ENCODE measurements at places on chromosomes 11 and 22.
A peak's percentile ranks its signal among the peaks of the same experiment; 100 is the strongest.

- no peak for DNase-seq
These were observed 17.8 kb downstream of the TSPAN4 start for GRCh38 chr11:860234-861104.

DNA sequence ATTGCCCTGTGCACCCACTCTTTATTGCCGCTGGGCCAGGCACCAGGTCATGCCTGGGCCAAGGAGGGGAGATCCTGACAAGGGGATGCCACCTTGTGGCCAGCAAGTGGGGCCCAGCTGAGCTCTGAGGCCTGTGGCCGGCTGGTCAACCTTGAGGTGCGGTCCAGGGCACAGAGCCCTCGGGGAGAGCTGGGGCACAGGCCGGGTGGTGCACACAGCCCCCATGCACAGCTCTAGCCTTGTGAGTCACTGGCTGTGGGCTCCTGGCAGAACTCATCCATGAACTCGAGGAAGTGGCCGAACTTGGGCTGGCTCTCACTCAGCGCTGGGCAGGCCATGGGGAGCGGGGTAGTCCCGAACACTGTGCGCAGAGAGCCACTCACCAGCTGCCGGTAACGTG lies 94.3 kb downstream of the RNF169 start:
- DNase-seq = no peak

- no peak for DNase-seq
These were observed 8.9 kb upstream of the RAB3IL1 start for GRCh38 chr11:61926235-61926634.

DNA sequence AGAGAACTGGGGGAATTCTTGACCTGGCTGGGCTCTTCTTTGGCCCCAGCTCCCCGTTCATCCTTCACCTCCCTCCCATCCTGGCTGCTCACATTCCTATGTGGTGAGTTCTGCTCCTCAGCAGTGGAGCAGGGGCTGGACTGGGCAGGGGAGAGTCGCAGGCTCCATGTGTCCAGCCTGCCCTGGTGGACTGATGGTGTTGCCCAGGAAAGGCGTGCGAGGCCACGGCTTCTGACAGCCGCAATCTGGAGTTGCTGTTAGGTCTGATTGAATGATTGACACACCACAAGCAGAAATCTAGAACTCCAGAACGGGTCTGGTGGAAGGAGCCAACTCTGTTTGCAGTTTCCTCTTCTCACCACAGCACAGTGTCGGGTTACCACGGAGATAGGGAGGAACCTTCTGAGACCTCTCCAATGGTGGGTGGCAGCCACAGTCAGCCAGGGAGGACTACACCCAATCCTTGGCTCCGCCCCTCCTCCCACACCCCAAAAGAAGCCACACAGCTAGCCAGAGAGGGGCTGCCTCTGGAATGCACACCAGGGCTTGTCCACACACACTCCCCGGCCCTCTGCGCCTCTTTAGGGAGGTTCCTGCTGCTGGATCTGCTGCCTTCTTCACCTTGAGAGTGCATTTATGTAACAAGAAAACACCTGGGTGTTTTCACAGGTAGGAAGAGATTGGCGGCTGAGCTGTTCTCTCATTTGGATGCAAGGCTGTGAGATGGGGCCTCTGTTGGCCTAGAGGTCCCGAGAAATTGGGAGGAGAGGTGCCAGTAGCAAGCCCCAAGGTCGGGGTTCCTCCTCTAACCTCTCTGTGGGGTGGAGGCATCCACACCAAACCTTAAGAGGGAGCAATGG lies 56.4 kb upstream of the CD44 start:
- peak; percentile 93 for DNase-seq

- no peak for DNase-seq
These were observed 71.5 kb downstream of the LINC01488 start for GRCh38 chr11:69552951-69553350.

- DNase-seq = peak; percentile 49
These were observed 328.8 kb upstream of the PITPNB start for GRCh38 chr22:28247667-28248363.

GRCh38 chr11:8477680-8478079 lies 116.3 kb downstream of the STK33 start:
- no peak for DNase-seq

DNA sequence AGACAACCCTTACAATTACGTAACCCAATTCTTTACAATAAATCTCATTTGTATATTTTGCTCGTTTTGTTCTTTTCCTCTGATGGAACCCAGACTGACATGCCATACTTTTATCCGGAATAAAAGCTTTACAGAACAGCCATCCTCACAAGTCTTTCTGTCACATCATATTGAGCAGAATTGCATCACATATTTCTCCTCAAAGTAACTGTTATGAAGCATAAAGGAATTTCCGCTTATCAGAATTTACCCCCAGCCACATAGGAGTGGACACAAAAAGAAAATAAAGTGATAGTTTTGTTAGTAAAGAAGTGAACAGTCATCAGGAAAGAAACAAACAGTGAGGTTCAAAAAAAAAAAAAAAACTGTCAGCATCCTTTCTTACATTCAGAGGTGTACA lies 539.5 kb upstream of the LUZP2 start:
- peak; percentile 49 for DNase-seq
